ENCODE measurements at places on chromosomes 6 and 20.

- no peak for DNase-seq
Observed at GRCh38 chr6:160036331-160036695, 67.4 kb downstream of the IGF2R start.

DNA sequence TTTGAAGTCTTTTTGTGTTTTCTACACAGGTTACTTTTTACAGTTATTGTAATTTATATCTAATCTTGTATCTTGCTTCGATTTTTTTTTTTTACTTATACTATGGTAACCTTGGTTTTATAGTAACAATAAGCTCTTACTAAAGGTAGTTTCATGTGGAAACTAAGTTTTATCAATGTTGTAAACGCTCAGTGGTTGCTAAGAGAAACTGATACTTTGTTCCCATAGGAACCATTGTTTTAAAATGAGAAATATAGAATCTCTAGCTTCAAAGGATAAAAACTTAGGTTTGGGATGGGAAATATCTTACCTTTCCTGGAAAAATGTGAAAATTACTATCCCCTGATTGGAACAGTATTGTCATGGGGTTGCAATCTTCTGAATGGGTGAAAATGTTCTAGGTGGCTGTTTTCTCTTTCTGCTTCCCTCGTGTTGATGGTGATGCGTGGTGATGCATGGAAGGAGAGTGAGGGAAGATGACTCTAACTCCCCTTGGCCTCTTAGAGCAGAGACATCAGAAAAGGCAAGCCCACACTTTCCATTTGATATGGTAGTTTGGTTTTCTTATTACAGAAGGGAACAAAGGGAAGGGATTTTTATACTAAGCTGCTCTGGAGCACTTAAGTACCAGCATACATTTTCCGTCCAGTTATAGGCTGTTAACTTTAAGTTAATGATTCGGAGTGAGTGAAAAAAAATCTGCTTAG lies 23.5 kb upstream of the BACH2 start:
- DNase-seq: no peak

GRCh38 chr6:158571826-158572652 lies 12.1 kb downstream of the TMEM181 start:
- DNase-seq: no peak

GRCh38 chr6:37877373-37878149 lies 58.0 kb downstream of the ZFAND3 start:
- DNase-seq: no peak

GRCh38 chr20:23145281-23145700 lies 59.2 kb upstream of the CD93 start:
- DNase-seq: no peak

- DNase-seq: no peak
Observed at GRCh38 chr6:147447835-147448611, 60.5 kb upstream of the SAMD5 start.
